Ammon's horn (tissue), 1 donor: ENCODE measurements at places on chromosomes 5 and 9.

DNA sequence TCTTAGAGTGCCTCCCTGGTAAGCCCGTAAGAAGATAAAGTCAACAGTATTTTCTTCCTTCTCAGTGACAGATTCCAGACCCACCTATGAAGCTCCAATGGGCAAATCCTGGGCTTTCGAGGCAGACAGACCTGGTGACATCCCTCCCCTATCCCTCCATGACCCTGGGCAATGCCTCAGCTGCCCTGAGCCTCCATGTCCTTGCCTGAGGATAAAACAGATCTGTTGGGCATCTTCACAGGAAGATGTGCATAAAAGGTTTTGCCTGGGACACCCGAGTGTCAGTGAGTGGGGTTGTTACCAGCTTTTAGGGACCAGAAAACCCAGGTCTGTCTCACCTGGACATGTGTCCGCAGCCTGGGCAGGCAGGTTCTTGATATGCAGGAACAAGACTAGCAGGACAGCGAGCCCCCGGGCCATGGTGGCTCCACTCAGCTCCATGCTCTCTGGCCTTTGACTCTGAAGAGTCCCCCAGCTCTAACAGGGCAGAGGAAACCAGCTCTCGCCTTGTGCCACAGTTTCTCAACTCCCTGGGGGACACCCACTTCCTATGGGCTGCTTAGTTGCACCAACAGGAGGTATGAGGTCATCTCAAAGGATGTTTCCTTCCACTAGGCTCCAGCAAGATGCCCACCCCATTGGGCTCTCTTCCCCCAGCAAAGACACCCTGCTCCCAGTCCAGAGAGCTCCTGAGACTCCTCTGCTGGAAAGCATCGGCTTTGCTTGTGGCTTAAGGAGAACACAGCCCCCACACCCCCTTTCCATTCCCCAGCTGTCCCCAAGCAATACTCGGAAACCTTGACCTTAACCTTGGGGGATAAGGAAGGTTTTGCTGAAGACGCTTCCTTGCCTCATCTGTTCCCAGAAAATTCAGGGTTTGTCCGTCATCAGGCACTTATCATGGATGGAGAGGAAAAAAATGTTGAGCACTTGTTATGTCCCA lies at the start of gene FCN1:
TSS of gene FCN1 (minus strand) at position 482 of the 943 bp plus-strand sequence. CDS start at position 441, 41 bp downstream.
- no peak for DNase-seq

- DNase-seq: no peak
Observed at GRCh38 chr9:28956116-28956880, 1383.0 kb upstream of the C9orf72 start.

- no peak for DNase-seq
Observed at GRCh38 chr5:36712706-36713105, 106.3 kb downstream of the SLC1A3 start.

DNA sequence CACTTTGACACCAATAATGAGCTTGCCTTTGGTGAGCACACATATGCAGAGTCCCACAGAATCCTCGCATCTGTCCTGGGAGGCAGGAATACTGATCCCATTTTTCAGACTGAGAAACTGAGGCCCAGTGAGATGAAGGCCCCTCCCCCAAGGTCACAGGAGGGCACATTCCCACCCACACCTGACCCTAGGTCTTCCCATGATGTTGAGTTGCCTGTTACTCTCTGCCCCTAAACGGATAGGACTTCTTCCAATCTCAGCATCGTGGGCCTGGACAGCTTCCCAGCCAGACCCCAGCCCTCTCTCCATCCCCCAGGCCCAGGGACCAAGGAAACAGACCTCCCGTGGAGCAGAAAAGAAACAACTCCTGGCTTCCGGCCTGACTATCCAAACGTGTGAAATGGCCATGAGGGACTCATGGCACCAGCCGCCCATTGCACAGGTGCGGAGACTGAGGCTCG lies 877 bp downstream of the SH3GLB2 start:
- DNase-seq: no peak

- DNase-seq: no peak
Observed at GRCh38 chr5:2266641-2267240, 384.0 kb upstream of the IRX4 start.

- no peak for DNase-seq
Observed at GRCh38 chr5:32147959-32148358, 26.2 kb downstream of the GOLPH3 start.

DNA sequence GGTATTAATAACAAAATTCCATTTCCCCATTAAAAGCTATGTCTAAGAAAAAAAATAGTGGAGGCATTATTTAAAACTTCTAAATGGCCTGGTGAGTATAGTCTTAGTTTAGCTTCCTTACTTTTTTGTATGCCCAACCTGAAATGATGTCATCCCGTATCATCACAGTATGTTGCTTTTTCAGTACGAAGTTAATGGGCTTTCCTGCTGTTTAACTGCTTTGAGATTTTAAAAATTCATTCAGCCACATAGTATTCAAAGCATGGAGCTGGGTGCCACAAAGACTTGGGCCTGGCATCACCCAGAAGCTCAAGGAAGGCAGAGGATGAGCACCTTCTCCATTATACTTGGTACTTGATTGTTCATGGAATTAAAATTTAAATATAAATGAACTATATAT lies 7.4 kb downstream of the F2RL2 start:
- no peak for DNase-seq

DNA sequence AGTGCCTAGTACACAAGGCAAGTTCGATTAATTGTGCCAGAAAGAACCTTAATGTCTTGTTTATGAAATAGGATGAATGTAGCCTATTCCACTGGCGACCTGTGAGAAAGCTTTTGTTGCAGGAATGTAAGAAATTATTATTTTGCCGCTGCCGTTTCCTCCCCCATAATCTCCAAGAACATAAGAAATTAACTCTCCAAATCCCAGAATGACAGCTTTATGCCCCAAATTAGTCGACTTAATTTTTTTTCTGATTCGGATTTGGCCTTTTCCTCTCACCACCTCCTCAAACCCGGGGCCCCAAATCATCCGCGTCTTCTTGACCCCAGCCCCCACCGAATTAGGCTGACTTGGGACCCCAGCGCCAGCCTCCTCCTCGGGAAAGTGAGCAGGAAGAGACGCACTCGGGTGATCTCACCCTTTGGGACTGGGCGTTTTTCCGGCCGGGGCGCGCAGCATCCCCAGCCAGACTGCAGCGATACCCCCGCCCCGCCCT lies 682 bp upstream of the SPTAN1 start:
- no peak for DNase-seq

- no peak for DNase-seq
Observed at GRCh38 chr9:72674961-72675360, 153.6 kb downstream of the TMC1 start.

- DNase-seq: no peak
Observed at GRCh38 chr5:181242031-181242451, 1.7 kb downstream of the RACK1 start.

DNA sequence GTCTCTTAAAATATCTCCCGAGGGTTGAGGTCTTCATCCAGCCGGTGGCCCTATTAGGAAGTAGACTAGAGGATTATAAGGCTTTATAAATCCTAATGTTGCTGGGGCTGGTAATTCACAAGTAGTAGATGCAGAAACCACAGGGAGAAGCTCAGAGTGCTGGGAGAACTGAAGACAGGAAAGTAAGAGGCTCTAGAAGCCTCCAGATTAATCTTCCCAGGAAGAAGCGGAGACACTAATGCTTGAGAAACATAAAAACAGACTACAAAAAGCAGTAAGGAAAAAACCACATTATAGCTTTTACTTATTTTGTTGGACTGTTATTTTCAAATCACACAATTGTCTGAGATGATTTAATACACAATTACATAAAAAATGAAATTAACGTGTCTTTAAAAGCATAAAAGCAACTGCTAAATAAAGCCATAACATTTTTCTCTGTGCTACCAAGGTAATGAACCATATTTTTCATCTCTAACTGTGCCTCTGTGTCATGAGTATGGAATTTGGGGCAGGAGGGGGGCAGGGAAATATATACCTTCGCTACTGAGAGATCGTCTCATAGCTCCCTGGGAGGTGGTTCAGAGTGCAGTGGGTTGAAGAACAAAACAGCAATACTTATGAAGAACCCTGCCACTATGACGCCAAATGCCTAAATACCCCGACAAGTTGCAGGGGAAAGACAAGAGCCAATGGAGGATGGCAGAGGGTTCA lies 806.2 kb upstream of the WWC1 start:
- DNase-seq: no peak
